ENCODE measurements at places on chromosomes 12 and 14. TPM values are rescaled to one million over a fixed set of nuclear protein-coding genes. Genes with fewer than 3 reads are reported as not detected.

- no peak for DNase-seq
Observed at GRCh38 chr12:64714551-64714968, 44.6 kb downstream of the GNS start.

- DNase-seq = no peak
Observed at GRCh38 chr12:58028294-58028693, 86.9 kb downstream of the ATP23 start.

- DNase-seq = no peak
Observed at GRCh38 chr14:52485350-52485960, 66.8 kb downstream of the TXNDC16 start.

DNA sequence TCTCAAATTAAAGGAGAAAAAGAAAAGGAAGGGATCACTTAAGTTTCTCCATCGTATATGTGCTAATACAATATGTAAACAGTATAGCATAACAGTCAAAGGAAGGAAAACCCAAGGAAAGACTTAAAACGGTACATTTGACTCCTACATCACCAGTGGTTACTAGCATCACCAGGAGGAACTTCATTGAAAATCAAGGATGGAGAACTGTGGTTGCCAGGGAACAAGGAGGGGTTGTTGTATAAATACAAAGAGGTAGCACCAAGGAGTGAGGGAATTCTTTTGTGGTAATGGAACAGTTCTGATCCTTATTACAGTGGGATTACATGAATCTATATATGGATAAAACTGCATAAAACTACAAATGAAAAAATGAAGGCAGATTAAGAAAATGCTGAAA is 1.6 kb downstream of the ZFYVE26 start:
- DNase-seq = no peak

GRCh38 chr12:31228811-31229792 is 96.8 kb downstream of the SINHCAF start:
- DNase-seq = no peak

DNA sequence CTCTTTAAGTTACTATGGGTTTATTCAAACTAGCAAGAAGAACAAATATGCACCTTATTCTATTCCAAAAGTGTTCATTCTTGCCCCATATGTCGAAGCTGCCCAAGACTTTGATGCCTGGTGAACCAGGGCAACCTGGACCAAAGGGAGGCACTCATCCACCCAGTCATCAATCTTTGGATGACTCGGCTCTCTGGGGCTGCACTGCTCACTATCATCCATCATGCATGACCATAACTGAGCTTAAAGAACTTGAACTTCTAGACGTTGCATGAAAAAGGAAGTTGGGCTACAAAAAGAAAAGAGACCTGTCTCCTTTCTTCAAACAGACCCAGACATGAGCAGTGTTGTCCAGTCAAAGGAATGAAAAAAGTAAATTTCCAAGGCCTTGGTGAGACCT is 1.2 kb downstream of the KRT4 start:
- no peak for DNase-seq

DNA sequence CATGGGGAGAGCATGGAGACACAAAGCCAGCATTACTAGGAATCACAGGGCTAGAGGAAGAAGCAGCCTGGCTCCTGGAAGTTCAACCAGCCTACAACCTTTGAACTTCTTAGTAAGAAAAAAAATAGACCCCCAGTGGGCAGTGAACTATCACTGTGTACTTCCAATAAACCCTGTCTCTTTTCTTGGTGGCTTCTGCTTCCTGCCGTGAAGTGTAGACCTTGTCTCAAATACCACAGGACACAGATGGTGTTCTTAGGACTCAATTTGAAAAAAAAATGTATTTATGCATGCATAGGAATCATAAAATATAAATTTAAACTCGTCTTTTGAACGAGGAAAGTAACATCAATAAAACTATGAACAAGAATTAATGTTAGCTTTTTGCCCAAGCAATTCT is 3.6 kb upstream of the PTGER2 start:
- no peak for DNase-seq

DNA sequence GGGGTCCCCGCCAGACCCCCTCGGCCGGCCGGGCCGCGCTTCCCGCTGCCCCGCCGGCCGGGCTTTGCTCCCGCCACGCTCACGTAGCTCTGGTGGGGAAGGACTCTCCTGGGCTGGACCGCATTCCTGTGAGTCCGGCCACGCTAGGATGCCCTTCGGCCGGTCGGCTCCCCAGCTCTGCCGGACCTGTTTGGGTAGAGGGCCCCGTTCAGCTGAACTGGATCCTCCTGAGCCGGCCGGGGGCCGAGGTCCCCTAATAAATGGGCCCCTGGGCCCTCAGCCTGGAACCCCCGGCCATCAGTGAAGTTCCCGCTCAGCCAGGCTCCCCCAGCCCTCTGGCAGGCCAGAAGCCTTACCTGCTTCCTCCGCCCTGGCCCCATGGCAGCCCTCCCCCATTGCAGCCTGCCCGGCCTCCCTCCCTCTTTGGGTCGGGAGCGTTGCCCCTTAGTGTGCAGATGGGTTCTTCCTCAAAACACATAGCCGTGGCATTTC is 593 bp downstream of the UNC119B start:
- no peak for DNase-seq

GRCh38 chr14:62432955-62433354 is 612.3 kb downstream of the KCNH5 start:
- no peak for DNase-seq

- DNase-seq = no peak
Observed at GRCh38 chr12:130120012-130120805, 42.1 kb upstream of the FZD10 start.

GRCh38 chr12:4307593-4308333 is 13.2 kb upstream of the TIGAR start:
- peak; percentile 83 for DNase-seq

DNA sequence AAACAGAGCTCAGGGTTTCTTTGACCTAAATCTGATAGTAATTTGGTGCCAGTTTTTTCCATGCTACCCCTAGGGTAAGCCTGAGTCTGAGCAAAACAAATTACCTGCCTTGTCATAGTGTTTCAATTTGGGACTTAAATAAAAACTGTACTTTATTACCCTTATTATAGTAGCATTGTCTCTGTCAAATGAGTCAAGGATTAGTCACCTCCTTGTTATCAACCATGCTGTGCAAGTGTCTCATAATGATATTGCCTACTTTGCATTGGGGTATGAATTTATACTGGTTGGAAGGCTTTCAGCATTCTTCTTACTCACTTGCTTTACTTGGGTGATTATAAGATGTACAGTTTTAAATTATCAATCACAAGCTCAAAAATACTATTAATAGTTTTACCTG is 380.0 kb downstream of the LRFN5 start:
- no peak for DNase-seq

DNA sequence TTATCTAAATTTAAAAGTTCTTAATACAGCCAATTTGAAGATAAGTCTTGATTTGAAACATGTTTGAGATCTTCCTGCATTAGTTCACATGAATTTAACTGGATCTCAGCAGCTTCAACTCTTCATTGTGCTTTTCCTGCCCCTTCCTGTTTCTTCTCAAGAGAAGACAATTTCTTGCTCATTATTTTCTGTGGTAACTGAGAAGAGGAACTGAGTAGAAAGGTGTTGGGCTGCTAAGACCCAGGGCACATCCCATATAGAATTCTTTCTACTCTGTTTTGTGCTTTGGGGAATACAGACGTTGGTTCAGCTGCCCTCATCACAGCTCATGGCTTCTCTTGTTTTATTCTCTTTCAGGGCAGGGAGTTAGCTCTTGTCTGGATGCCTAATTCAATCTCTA is 110.2 kb downstream of the SNAPC1 start:
- no peak for DNase-seq

GRCh38 chr12:2453076-2453760 is 341.6 kb upstream of the FKBP4 start:
- no peak for DNase-seq

GRCh38 chr12:130872179-130873096 is 572 bp downstream of the RAN start:
- DNase-seq = no peak

- no peak for DNase-seq
Observed at GRCh38 chr14:101593411-101594238, 32.3 kb downstream of the DIO3 start.

DNA sequence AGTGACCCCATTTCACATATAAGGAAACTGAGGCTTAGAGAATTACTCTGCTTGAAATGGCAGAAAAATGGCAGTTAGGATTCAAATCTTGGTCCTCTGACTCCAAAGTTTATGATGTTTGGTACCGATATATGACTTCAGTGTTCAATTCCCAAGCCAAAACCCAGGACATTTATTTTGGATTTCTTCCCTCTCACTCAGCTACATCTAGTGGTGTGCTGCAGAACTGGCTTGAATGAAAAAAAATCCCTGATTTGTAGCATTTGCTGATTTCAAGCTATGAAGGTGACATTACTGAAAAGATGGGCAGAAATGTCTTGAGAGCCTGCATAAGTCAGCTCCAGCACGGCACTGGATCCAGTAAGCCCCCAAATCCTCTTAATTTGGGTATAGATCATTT is 106.4 kb downstream of the EFCAB11 start:
- no peak for DNase-seq

- DNase-seq = no peak
Observed at GRCh38 chr14:71932229-71932981, at the start of gene RGS6. TSS of gene RGS6 (plus strand) at chr14:71932429.

DNA sequence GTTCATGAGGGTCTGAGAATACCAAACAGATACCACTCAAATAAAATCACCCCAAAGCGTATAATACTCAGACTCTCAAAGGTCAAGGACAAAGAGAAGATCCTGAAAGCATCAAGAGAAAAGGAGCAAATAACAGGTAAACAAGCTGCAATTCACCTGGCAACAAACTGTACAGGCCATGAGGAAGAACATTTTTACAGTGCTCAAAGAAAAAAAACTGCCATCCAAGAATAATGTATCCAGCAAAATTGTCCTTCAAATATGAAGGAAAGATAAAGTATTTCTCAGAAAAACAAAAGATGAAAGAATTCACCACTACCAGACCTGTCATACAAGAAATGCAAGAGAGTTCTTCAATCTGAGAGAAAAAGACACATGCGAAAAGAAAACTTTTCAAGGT is 206.4 kb downstream of the PTPRO start:
- no peak for DNase-seq

GRCh38 chr14:68983191-68983590 is 4.1 kb upstream of the ACTN1 start:
- no peak for DNase-seq

GRCh38 chr12:14390870-14391530 is 25.5 kb downstream of the ATF7IP start:
- DNase-seq = no peak

GRCh38 chr14:77574446-77575115 is 41.9 kb downstream of the SPTLC2 start:
- DNase-seq = no peak

DNA sequence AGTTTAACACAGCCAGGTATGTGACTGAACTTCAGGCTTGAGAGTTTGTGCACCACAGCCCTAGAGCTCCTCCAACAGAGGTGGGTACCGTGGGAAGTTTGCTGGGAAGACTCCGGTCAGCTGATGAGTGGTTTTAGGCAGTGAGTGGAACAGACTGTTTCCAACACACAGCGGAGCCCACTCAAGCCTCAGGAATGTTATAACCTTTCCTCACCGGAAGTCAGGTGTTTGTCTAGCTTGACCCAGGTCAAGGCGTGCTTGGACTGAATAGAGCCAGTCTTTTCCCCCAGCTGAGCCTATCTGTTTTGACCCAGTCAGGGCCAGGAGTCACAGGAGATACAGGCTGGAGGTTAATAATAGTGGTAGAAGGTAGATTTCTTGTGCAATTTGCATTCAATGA is 138.4 kb upstream of the PARP11 start:
- no peak for DNase-seq

GRCh38 chr14:48580692-48581091 is 905.3 kb upstream of the MDGA2 start:
- no peak for DNase-seq

DNA sequence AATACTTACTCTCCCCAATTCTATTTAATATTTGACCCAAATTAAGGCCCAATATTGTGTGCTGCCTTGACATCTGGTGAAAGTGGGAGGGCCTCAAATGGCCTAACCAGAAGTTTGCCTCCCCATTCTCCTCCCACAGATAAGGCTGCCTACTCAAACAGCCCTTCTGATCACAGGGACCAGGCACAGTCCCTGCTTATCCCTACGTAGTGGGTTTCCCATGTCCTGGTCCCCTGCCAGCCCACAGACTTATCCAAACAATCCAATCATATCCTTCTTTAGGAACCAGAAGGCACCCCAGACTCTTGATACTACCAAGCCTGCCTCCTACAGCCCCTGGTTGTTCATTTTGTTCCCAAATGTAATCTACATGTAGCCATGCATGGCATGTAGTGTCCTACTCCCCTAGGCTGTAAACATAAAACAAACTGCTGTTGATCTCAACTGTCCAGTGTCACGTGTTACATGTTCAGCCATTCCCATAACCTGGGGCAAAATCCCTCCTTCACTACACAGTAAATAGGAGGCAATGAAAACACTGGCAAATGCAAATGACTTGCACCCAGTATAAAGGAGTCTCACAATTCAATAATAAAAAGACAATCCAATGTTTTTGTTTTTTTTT is 49.3 kb downstream of the EEA1 start:
- no peak for DNase-seq

DNA sequence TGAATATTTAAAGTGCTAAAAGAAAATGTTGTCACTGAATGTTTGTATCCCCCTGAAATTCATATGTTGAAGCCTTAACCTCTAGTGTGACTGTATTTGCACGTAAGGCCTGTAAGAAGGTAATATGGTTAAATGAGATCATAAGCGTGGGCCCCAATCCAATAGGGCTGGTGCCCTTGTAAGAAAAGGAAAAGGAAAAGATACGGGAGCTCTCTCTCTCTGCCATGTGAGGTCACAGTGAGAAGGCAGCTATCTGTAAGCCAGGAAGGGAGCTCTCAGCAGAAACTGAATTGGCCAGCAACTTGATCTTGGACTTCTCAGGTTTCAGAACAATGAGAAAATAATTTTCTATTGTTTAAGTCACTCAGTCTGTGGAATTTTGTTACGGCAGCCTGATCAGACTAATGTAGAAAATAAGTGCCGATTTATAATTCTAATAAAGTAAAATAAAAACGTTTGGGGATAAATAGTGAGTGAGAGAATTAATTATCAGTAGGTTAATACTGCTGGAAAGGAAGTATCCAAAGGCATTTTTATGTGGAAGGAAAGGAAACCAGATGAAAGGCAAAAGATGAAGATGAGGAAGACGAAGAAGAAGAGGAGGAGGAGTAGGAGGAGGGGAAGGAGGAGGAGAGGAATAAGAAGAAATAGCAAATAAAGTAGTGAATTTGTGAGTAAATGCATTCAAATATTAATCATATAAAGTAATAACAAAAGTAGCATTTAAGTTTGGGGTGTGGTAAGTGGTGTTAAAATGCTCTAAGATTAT is 188.5 kb upstream of the KRR1 start:
- no peak for DNase-seq

- no peak for DNase-seq
Observed at GRCh38 chr14:59406454-59407245, 58.5 kb downstream of the GPR135 start.

SLC10A1 gene
- 0.23 TPM for total RNA-seq

IGFBP6 gene
- 133 TPM for total RNA-seq

VRTN gene
- not detected for total RNA-seq

TSPAN8 gene
- total RNA-seq = 2.1 TPM

NABP2 gene
- 27.9 TPM for total RNA-seq

TMEM30B gene
- 34.0 TPM for total RNA-seq

TAS2R42 gene
- total RNA-seq = not detected

LGR5 gene
- 1.6 TPM for total RNA-seq

CAPZA3 gene
- not detected for total RNA-seq

MMP17 gene
- total RNA-seq = 2.0 TPM

KIF5A gene
- 0.99 TPM for total RNA-seq

TMEM233 gene
- total RNA-seq = 2.4 TPM

KRT5 gene
- 388 TPM for total RNA-seq

DTX1 gene
- total RNA-seq = 1.1 TPM

TECPR2 gene
- total RNA-seq = 36.3 TPM

COCH gene
- 7.3 TPM for total RNA-seq

ZC2HC1C gene
- total RNA-seq = 3.0 TPM

Measured in ureter (tissue), 1 donor.